Right atrium auricular region (tissue), 2 donors: ENCODE measurements at places on chromosomes 6 and 20.

DNA sequence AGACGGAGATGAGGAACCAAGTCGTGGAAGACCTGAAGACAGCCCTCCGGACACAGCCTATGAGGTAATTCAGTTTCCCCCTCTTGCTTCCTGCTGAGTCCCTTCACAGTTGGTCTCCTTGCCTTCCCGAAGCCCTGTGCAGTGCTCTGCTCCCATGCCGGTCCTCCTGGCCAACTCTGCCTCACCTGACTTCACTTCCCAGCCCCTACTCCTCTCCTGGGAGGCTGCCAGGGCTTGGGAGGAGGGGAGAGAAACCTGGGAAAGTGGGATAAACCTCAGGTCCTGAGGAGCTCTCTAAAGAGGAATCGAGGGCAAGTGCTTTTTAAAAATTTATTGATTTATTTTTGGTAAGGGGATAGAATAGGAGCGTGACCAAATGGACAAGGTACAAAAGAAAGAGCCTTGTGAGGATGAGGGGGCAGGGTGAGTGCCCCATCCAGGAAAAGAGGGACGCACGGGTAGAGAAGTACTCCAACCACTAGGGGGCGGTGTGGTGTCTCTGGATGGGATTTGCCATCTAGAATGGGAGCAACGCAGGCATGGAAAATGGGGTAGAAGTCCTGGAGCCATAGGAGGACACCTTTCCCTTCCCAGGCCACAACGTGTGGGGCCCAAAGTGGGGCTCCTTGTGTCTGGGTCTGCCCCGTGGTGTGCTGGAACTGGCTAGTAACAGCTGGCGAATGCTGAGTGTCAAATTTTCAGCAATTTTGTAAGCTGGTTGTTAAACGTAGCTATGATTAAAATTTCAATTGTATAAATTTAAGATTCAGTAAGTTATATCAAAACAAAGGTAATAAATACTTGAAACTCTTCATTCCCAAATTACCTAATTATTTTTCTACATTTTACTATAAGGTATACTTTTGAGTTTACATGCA, 69.0 kb downstream of the MOCS1 start:
- peak; percentile 83 for DNase-seq

- peak; percentile 91 for DNase-seq
Measured at GRCh38 chr6:3742426-3743344, 8.8 kb downstream of the PXDC1 start.

GRCh38 chr6:3739311-3739897, 12.1 kb downstream of the PXDC1 start:
- DNase-seq = no peak

DNA sequence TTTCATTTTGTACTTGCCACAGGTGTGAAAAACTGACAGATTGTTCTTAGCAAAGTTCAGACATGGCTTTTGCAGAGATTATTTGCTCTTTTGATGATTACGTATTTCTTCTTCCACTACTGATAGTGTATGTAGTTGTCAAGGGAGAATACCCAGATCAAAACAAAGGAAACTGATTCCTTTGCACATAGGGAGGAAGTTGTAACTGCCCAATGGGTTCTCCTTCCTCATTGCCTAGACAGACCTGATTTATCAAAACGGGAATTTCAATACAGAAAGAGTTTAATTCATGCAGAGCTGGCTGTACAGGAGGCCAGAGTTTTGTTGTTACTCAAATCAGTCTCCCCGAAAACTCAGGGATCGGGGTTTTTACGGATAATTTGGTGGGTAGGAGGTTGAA, 214.7 kb downstream of the BCAS1 start:
- DNase-seq = no peak

DNA sequence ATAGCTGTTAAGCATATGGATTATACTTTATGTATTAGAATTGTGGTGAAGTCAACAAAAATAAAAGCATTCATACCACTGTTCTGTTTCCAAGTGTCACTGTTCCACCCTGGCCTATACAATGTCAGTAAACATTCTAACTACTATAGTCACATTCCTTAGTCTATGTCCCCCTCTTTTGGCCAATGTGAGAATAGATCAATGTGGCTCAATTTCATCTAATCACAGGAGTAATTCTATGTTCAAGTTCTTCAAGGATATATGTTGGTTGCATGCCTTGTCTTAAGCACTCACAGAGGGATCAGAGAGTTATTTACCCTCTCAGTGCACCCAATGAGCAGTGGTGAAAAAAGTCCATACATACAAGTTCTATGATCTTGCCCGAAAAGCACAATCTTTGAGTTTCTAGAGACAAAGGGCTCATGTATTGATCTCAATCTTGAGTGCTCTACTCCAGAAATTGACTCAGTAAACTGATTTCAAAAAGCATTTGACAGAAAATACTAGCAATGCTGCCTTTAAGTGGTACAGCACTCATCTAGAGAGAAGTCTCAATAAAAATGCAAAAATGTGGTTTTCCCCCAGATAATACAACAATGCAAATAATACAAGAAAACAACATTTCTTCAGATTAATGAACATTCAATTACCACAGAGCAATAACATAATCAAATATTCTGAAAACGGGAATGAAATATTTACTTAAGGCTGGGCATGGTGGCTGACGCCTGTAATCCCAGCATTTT, 16.5 kb downstream of the SMLR1 start:
- no peak for DNase-seq

GRCh38 chr6:79702691-79703090, 71.6 kb downstream of the SH3BGRL2 start:
- DNase-seq = no peak
